ENCODE measurements at places on chromosomes 2 and 18. TPM values are rescaled to one million over a fixed set of nuclear protein-coding genes. Genes with fewer than 3 reads are reported as not detected.
A peak's percentile ranks its signal among the peaks of the same experiment; 100 is the strongest.

DNA sequence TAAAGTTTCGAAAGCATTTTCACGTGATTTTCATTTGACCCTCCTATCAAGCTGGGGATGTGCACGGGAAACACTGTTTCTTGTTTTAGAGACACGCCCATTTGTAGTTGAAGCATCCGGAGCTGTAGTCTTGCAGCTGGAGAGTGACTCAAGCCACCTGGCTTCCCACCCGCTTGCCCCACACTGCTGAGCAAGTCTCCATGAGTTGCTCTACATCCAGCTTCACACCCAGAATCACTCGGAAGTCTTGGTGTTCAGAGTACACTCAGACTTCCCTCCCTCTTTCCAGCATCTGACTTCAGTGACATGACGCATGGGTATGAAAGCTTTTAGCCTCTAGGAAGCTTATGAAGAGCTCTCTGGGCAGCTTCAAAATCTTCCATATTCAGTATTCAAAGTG is 262.4 kb downstream of the NBAS start:
- DNase-seq = no peak

DNA sequence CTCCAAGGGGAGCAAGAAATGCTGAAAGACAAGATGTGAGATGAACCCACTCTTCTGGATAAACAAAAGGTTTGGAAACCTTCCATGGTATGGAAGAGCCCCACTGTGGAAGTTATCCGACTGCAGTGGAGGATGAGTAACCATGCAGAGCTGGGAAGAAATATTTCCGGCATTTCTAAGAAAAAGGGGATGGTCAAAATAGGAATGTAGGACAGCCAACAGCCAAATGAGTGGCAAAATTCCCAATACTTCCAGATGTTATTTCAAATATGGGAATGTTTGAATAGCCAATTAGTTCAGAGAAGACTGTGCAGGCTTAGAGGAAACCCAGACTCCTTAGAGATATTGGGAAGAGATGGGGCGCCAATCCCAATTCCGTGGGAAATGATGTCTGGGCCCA is 246.8 kb downstream of the RAD51AP2 start:
- no peak for DNase-seq

- no peak for DNase-seq
Measured at GRCh38 chr18:34224423-34225217, at the start of gene NOL4. Gene NOL4 (minus strand): TSS chr18:34224913. CDS start chr18:34223253, 1,660 bp downstream.

DNA sequence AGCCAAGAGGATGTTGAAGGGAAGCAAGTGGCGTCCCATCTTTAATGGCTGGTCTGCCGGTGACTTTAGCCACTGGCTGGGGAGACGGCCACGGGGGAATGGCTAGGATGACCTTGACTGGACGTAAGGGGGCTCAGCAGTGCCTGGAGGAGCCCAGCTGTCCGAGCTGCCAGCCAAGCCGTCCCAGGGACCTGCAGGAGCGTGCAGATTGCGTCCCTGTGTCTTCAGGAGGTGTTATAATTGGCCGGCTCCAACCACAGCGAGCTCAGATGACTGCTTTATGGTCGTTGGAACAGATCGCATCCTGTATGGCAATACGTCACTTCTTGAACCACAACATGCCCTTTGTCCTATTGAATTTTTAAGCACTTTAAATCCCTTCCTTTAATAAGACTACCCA is 204.6 kb downstream of the EIPR1 start:
- peak; percentile 24 for DNase-seq

DNA sequence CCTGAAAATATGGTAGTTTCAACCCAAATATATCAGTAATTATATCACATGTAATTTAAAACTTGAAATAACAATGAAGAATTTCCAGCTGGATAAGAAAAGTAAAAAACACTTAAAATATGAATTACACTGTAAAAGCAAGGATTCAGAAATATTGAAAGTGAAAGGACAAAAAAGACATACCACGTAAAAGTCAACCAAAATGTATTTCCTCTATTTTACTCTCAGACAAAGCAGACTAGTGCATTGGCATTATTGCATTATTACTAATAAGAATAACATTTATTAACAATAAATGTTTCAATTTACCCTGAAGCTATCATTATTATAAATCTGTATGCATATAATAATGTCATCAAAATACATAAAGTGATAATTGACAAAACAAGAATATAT is 445.1 kb upstream of the TRIB2 start:
- DNase-seq = no peak

Gene NOSTRIN
- 152 TPM for total RNA-seq

Gene AQP12B
- 2.5 TPM for total RNA-seq

DNA sequence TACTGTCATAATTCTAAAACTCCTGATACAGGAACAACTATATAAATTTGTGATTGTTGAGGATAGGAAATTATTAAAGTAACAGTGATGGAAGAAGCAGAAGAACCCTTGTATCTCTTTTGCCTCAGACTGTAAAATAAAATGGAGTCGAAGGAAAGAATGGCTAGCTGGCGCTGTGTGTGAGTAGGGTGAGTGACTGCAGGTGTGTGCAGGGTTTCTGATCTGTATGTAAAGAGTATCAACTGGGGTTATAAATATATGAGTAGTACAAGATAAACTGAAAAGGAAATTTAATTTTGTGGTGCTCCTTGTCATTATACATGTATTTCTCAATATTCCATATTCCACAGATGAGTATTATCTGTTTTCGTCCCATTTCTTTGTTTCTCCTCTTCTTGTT is 15.2 kb downstream of the POLI start:
- no peak for DNase-seq

DNA sequence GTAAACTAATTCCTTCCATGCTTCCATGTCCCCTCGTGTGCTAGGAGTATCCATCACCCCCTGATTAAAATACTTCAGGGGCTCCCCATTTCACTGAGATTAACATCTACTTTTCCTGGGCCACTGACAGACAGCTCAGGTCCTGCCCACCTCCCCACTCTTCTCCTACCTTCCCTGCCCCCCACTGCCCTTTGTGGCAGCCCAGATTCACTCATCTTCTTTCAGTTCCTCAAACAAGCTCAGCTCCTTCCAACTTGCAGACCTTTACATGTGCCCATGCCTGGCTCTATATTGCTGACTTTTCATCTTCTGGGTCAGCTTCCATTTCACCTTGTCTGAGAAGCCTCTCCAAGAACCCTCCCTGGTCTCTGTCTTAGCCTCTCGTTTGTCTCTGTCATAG is 12.0 kb downstream of the RUFY4 start:
- no peak for DNase-seq

Gene FHL2
- total RNA-seq = 41.8 TPM

GRCh38 chr2:134581877-134582546 is 136.8 kb downstream of the TMEM163 start:
- no peak for DNase-seq

DNA sequence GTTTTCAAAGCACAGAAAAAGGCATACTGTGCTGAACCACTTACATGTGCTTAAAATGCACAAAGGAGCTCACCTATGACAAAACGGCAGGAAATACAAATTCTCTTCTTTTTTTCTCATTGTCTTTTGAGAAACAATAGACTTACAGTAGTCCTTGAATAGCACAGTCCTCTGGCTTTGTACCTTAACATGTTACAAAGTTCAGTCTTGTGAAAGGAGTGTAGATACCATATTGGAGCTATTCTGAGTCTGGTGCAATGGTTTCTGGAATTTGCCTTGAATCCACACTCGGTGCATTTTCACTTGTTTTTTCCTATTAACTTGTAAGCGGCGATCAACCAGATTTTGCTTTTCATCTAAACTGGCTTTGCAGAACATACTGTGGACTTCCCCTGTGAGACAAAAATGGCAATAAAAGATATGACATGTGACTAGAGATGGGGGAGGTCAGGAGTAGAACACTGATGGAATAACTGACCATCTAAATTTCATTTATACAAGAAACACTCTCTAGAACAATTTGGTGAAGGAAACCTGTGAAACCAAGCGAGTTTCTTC is 109.7 kb downstream of the METTL8 start:
- no peak for DNase-seq

- DNase-seq = no peak
Measured at GRCh38 chr18:55912071-55912470, 324.1 kb upstream of the TCF4 start.

GRCh38 chr2:198774576-198774975 is 683.2 kb downstream of the SATB2 start:
- DNase-seq = no peak

- no peak for DNase-seq
Measured at GRCh38 chr2:1224901-1225300, 188.4 kb upstream of the TPO start.

Gene PCGF1
- 16.5 TPM for total RNA-seq
